Esophagus squamous epithelium (tissue), 5 donors: ENCODE measurements at places on chromosomes 6 and 20. TPM values are rescaled to one million over a fixed set of nuclear protein-coding genes. Genes with fewer than 3 reads are reported as not detected.

DNA sequence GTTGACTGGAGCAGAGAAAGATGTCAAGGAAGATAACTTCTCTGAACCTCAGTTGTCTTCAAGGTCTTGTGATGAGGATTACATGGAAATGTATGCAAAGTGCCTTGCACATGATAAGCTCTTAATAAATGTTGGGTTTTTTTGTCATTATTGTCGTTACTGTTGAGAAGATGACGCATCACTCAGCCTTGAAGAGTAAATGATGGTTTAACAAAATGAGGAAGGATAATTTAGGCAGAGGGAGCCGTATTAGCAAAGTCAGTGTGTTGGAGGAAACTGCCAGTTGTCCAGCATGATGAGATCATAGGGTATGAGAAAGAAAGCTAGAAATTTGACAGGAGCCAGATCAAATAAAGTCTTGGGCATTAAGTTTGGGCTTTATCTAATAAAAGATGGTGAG is 8.8 kb upstream of the SUPT3H start:
- no peaks in the 10 kb centered on the region for H3K36me3 ChIP-seq
- no peak overlapping the region for H3K4me3 ChIP-seq

DNA sequence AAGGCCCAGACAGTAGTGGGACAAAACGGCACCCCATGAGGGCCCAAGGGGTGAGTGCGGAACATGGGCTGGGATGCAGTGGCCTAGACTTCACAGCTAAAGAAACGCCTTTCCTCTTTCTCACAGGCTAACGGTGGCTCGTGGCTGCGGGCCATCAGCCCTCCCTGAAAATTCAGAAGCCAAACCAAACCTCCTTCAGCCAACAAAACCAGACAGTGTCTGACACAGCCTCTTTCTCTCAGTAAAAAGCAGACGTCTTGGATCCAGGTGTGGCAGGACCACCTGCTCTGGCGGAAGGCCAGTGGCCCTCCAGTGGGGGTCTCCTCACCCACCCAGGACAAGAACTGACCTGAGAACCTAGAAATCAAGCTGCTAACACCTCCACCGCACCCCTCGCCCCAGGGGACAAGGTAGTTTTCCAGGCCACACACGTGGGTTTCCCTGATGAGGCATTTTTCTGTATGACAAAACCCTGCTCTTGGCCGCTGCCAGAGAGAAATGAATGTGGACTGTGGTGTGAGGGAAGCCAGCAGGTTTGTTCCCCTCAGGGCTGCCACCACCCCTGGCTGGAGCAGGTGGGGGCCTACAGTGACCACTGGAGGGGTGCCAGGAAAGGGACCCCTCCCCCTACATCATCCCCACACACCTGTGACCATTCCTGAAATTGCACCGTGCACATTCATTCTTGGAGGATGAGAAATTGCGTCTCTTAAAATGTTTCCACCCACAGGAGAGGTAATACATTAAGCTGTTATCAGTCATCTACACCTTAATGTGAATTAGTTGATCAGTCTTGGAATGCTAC is 76.8 kb upstream of the PIM1 start:
- peak overlapping the region; percentile 79 for H3K27ac ChIP-seq
- peaks cover 57% of the 10 kb centered on the region for H3K4me1 ChIP-seq
- no peak for DNase-seq
- no peaks in the 10 kb centered on the region for H3K36me3 ChIP-seq
- no peak overlapping the region for H3K4me3 ChIP-seq

WDR27 gene
- total RNA-seq, result 38.7 TPM

GRCh38 chr6:19042420-19042819 is 655.3 kb downstream of the RNF144B start:
- H3K36me3 ChIP-seq, result no peaks in the 10 kb centered on the region
- no peaks in the 10 kb centered on the region for H3K4me1 ChIP-seq
- H3K27ac ChIP-seq, result peak overlapping the region; percentile 46
- no peaks in the 10 kb centered on the region for H3K27me3 ChIP-seq
- no peak overlapping the region for H3K4me3 ChIP-seq

DNA sequence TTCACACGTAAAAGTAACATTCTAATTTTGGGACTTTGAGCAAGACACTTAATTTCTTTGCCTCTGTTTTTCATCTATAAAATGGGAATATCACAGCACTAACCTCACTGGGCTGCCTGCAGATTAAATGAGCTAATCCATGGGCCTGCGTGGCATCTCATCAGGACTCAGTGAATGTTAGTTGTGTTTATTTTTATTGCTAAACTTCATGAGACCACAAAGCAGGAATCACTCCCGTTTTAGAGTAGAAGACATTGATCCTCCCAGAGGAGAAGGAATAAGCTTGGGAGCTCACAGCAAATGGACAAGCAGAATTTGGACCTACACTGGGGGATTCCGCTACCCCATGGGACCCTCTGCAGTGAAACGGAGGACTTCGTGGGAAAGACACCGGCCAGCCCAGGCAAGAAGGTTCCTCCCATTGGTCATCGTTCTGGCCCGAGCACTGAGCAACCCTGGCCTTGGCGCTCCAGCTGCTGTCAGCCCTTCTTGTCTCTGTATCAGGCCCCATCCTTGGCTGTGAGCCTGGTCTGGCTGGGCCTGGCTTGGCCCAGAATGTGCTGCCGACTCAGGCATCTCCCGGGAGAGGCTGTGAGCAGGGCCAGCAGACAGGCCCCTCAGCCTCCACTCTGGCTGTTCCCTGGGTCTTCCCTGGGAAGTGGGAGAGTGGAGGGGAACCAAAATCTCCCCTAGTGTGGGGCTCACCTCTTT is 79.8 kb downstream of the NFATC2 start:
- peaks cover 4% of the 10 kb centered on the region for H3K4me1 ChIP-seq
- H3K4me3 ChIP-seq, result no peak overlapping the region
- H3K36me3 ChIP-seq, result no peaks in the 10 kb centered on the region
- H3K27ac ChIP-seq, result no peak overlapping the region
- no peaks in the 10 kb centered on the region for H3K27me3 ChIP-seq

DNA sequence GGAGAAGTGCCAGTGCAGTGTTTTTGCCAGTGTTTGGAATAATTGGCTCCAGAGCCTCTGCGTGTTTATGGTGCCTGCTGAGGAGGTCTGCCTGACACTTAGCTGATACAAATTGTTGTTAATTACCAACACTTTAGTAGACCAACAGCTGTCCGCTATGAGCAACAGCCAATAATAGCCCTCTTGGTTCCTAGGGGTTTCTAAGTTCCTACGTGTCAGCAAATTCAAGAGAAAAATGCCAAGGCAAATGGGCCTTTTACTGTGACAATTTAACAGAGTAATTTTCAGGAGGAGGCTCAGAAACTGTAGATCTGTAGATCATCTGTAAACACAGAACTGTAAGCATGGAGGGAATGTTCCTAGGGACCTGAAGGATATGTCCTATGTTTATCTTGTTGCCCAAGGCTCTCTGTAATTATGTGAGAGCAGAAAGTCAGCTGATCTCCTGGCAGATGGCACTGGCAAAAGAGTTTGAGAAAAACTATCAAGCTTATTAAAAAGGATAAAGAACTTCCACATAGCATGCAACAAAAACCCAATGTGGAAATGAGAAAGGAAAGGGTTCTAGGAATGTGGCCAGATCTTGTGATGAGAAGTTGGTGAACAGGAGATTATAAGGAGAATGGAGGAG is 157.7 kb downstream of the GJA1 start:
- H3K4me1 ChIP-seq, result peaks cover 32% of the 10 kb centered on the region
- H3K4me3 ChIP-seq, result no peak overlapping the region
- no peaks in the 10 kb centered on the region for H3K27me3 ChIP-seq
- no peak for DNase-seq
- no peaks in the 10 kb centered on the region for H3K36me3 ChIP-seq
- no peak overlapping the region for H3K27ac ChIP-seq

SLC22A1 gene
- total RNA-seq, result 0.38 TPM

- peaks cover 4% of the 10 kb centered on the region for H3K4me1 ChIP-seq
- H3K27ac ChIP-seq, result no peak overlapping the region
- no peak overlapping the region for H3K4me3 ChIP-seq
- no peaks in the 10 kb centered on the region for H3K27me3 ChIP-seq
- H3K36me3 ChIP-seq, result no peaks in the 10 kb centered on the region
These were observed 564.4 kb downstream of the HAO1 start for GRCh38 chr20:7375905-7376304.

SLC17A2 gene
- not detected for total RNA-seq

DNA sequence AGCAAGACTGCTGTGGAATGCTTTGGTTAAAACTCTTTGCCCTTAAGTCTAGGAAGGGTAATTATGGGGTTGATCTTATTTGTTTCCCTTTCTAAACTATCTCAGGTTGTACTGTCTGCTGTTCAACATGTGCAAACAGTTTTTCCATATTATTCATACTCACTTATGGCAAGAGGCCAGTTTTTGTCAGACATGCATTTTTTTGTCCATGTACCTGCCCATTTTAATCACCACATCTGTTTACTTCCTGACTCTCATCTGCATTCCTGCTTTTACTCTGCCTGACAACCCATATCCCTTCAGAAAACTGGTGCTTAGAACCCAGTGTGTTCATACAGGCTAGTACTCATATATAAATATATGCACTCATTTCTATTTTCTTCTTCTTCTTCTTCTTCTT is 80.3 kb downstream of the LPA start:
- DNase-seq, result no peak
- H3K27ac ChIP-seq, result no peak overlapping the region
- no peaks in the 10 kb centered on the region for H3K27me3 ChIP-seq
- no peaks in the 10 kb centered on the region for H3K4me1 ChIP-seq
- no peaks in the 10 kb centered on the region for H3K36me3 ChIP-seq

GRCh38 chr20:15317546-15318232 is 980.3 kb upstream of the FLRT3 start:
- no peak overlapping the region for H3K4me3 ChIP-seq
- no peaks in the 10 kb centered on the region for H3K36me3 ChIP-seq
- no peak overlapping the region for H3K27ac ChIP-seq
- no peaks in the 10 kb centered on the region for H3K4me1 ChIP-seq
- no peak for DNase-seq
- H3K27me3 ChIP-seq, result no peaks in the 10 kb centered on the region
